Umbilical cord (tissue), 2 donors: ENCODE measurements at places on chromosomes 16 and 17. TPM values are rescaled to one million over a fixed set of nuclear protein-coding genes. Genes with fewer than 3 reads are reported as not detected.

The PLCG2 gene
- 29.9 TPM for total RNA-seq

DNA sequence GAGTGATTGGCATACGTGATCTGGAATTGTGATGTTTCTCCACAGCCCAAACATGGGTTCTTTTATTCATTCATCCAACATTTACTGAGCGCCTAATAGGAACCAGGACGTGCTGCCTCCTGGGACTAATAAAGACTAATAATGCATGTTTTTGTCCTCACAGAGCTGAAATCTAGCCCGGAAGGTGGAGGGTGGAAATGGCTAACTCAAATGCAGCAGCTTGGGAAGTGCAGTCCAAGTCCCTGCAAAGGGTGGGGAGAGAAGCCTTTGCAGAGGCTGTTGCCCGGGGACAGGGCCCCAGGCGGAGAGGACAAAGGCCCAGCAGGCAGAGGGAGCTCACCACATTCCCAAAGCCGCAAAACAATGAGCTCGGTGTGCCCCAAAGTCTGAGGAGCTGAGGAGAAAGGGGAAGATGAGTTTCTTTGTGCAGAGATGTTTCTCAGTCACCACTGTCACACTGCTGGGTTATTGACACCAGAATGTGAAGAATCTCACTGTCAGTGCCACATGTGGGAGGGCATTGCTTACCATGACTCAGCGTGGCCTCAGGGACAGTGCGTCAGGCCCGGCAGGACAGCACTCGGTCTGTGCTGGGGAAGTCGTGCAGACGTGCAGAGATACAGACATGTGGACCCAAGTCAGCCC lies 118.2 kb upstream of the CHMP6 start:
- DNase-seq: peak; percentile 18

DNA sequence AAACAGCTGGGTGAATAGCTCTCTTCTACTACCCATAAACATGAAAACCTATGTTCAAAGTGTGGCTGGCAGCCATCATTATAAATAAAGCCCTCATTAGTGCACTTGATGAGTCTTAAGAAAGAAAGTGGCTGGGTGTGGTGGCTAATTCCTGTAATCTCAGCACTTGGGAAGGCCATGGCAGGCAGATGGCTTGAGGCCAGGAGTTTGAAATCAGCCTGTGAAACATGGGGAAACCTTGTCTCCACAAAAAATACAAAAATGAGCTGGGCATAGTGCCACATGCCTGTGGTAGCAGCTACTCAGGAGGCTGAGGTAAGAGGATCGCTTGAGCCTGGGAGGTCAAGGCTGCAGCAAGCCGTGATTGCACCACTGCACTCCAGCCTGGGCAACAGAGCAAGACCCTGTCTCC lies 28.3 kb upstream of the APPBP2 start:
- peak; percentile 17 for DNase-seq

The KRT16 gene
- 5.5 TPM for total RNA-seq

DNA sequence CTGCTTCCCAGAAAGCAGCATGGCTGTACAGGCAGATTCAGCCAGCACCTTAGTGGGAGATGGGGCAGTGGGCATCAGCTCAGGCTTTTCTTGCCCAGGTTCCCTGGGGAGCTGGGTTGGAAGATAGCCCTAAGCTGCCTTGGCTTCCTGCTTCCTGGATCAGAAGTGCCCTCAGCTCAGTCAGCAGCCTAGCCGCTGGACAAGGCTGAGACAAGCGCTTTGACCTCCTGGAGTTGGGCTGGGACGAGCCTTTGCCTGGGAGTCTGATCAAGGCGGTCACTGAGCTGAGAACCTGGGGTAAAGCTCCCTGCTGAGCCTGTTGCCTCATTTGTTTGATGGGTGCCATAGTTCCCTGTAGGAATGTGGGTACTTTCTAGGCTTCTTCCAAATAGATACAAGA lies 190.0 kb downstream of the RAB11FIP4 start:
- DNase-seq: peak; percentile 34

- peak; percentile 65 for DNase-seq
Measured at GRCh38 chr17:67994817-67995569, 1.3 kb downstream of the C17orf58 start.
